ENCODE measurements at places on chromosomes 2 and 18.

DNA sequence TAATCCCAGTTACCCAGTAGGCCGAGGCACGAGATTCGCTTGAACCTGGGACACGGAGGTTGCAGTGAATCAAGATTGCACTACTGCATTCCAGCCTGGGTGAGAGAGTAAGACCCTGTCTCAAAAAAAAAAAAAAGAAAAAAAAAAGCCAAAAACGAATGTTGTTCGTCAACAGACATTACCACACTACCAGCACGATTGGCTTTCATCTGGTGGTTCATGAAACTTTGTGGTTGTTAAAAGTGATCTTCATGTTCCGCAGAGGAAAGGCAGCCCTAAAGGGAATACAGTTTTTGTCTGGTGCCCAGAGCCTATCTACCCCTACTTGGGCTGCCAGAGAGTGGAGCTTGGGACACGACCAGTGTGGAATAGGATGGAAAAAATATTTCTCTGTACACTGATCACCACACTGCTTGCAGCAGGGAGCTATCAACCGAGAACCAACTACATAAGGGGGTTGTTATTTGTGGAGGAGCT is 13.6 kb upstream of the CXCR4 start:
- DNase-seq, result peak; percentile 35

GRCh38 chr2:27959496-27959895 is 69.0 kb downstream of the BABAM2 start:
- no peak for DNase-seq

- no peak for DNase-seq
Measured at GRCh38 chr2:30527411-30527810, 80.4 kb downstream of the LCLAT1 start.

DNA sequence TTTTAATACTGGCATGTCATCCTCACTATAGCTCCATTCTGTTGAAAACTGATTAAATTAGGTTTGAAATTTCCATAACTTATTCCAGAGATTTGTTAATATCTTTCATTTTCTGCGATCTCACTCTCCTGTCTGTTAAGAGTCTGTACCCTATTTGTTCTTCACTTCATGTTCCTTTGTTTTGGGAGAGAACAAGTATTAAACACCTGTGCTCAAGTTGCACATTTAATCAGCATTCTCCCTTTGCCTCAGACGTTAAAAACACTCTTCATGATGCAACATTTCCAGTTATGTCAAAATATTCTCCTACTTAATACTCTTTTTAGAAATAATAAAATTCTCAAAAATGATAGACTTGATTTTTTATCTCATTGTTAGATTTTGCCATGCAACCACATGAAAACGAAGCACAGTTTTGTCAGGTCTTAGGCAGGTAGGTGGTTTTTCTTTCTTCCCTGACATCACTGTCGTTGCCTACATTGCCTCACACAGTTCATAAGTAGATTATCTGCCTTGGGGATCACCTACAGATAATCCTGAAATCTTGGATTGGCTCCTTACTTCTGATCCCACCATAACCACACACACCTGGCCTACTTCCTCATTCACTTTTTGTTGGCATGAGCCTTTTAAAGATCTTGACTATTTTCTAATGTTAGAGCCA is 109.9 kb downstream of the GAREM1 start:
- no peak for DNase-seq

DNA sequence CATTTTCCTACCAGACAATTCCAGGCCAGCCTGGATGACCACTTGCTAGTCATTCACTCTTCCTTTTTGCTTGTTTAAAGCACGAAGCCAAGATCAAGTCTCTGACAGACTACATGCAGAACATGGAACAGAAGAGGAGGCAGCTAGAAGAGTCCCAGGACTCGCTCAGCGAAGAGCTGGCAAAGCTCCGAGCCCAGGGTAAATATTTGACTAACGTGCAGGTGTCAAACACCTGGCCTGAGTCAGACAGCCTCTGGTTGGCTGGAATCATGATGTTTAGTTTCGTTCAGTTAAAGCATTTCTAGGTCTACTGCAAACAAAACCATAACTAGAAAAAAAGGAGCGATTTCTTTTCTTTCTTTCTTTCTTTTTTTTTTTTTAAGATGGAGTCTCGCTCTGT is 44.2 kb upstream of the LYPD6B start:
- no peak for DNase-seq

DNA sequence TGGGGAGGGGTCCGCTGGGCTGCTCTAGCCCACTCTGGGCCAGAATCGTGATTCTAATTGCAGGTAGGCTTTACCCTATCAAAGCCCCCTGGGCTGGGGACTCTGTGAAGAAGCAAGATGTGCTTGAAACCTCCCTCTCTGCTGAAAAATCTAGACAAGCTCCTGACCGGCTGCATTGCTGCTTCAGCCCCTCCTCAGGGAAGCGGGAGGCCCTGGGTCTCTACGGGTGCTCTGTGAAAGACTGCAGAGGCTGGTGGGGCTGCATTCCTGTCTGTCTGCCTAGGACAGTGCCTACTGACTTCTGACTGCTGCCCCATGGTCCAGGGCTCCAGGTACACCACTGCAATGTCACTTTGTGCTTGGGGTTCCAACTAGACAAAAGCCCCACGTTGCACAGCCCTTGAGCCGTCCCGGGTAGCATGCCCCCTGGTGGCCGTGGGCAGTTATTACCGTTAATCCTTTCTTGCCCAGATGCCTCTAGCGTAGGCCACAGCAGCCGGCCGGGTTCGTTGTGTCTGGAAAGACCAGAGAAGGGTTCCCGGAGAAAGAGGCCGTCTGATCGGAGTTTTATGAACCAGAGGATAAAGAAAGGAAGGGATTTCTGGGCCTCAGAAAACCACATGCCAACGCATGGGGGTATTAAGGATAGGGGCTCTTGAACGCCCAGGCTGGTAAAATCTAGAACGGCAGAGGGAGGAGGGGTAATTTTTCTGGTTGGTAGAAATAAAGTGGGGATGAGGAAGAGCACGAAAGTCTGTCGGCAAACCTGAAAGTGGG is 15.9 kb upstream of the C1QL2 start:
- DNase-seq, result peak; percentile 38

- DNase-seq, result no peak
Measured at GRCh38 chr2:101022221-101022620, 20.1 kb downstream of the RPL31 start.

DNA sequence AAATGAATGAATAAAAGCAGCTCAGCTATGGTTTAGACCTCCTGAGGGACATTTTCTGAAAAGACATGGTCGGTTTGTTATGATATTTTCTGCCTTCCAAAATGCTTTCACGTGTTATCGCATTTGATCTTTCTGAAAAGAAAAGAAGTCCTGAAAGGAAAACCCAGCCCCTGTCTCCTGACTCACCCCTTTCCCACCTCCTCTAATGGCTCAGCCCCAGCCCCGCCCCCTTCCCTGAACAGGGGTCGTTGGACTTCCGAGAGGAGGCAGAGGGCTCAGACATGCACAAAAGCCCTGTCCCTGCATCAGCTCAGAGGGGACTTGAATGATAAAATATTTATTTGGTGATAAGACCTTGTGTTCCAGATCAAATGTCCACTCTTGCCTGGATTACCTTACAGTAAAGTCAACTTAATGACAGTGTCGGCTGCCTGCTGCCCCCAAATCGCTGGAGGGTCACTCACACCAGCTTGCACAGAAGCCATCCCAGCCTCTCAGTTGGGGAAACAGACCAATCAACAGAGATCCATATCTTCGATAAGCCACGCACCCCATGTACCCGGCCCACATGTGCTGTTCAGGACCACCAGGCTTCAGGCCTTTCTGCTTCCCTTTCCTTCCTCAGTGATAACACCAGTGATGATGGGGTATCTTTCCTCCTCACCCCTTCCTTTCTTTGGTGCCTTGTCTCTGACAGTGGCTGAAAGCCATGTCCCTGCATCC is 69.6 kb downstream of the CLHC1 start:
- DNase-seq, result no peak

GRCh38 chr2:223612501-223612900 is 10.3 kb upstream of the SCG2 start:
- DNase-seq, result no peak

GRCh38 chr2:241843321-241844065 is 15.2 kb downstream of the PDCD1 start:
- DNase-seq, result no peak

DNA sequence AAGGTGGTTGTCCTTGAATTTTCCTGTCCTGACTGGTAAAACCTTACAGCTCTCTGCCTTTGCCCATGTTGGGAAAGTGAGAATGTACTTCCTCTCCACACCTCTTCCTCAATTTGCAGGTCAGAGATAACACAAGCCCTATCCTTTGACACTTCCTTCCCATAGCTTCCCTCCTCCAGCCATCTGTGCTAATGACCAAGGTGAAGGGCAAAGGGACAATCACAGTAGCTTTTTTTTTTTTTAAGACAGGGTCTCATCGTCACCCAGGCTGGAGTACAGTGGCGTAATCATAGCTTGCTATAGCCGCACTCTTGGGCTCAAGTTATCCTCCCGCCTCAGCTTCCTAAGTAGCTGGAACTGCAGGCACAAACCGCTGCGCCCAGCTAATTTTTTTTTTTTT is 24.3 kb upstream of the STPG4 start:
- no peak for DNase-seq

- DNase-seq, result no peak
Measured at GRCh38 chr2:240806459-240806858, 13.6 kb downstream of the KIF1A start.

GRCh38 chr18:26697186-26697884 is 149.0 kb upstream of the KCTD1 start:
- no peak for DNase-seq

GRCh38 chr2:58620896-58621295 is 379.8 kb upstream of the FANCL start:
- DNase-seq, result no peak

GRCh38 chr2:46256563-46257142 is 40.6 kb upstream of the EPAS1 start:
- DNase-seq, result no peak

- DNase-seq, result no peak
Measured at GRCh38 chr2:170324640-170325046, 146.7 kb downstream of the MYO3B start.

- DNase-seq, result no peak
Measured at GRCh38 chr18:12336887-12337286, 28.8 kb downstream of the TUBB6 start.

DNA sequence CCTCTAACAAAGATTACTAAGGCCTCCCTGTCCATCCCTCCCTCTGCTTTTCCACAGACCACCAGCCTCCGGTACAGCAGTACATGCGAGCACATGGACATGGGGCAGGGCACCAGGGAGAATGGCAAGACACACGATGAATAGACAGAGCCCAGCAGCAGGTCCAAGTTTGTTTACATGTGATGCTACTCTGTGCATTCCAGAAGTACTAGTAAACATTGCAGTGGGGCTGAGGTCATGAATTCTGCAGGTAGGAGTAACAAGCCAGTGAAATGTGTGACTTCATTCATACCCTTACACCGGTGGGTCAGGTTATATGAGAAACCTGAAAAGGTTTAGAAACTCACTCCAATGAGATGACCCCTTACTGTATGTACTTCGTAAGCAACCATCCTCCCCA is 205.7 kb downstream of the BCL11A start:
- no peak for DNase-seq

DNA sequence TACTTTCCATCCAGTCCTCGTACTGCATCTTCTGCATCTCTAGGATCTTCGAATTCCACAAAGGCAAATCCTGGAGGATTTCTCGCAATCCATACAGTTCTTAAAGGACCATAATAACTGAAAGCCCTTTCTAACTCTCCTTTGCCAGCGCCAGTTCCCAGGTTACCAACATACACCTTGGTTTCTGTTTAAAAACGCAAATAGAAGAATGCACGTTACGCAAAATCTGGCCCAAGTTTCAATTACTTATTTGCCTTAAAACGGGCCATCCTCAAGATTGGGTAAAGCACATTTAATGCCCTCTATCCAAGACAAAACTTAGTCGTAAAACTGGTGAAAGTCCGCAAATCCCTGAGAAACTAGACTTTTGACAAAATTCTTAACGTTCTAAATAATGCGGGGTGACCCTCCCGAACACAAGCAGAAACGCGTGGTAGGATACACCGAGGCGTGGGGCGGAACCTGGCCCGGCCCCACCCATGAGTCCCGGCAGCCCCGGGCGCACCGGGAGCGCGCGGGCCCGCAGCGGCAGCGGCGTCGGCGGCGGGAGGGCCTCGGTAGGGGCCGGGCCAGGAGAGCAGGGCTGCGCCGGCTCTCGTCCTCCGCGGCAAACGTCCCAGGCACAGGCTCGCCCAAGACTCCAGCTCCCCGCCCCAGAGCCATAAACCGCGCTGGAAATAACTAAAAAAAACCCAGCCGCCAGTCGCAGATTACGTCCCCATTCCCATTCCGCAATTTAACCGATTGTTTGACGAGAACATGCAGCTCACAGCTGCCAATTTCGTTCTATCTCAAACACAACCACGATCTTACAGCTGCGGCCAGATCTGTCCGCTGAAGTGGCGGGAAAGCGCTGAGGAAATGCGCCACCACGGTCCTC is 910 bp downstream of the SRSF7 start:
- peak; percentile 21 for DNase-seq

DNA sequence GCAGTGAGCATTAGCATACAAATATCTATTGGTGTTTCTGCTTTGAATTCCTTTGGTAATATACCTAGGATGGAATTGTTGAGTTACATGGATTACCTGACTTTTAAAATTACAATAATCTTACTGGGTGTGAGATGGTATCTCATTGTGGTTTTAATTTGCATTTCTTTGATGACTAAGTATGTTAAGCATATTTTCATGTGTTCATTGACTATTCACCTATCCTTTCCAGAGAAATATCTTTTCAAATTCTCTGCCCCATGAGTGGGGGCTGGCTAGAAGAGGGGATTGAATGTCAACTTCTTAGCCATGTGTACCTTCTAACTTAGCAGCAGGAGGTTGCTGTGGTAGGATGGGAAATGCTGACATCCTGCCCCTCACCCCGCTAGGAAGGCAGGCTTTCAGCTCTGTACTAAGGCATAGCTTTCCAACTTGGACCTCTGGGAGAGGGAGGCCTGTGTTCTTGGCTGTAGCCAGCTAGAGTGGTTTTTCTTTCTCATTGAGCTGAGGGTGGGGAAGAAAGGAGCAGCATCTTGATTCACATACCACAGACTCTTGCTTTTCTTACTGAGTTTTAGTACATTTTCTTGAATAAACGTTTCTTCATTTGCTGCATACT is 63.3 kb upstream of the TTC27 start:
- DNase-seq, result no peak

DNA sequence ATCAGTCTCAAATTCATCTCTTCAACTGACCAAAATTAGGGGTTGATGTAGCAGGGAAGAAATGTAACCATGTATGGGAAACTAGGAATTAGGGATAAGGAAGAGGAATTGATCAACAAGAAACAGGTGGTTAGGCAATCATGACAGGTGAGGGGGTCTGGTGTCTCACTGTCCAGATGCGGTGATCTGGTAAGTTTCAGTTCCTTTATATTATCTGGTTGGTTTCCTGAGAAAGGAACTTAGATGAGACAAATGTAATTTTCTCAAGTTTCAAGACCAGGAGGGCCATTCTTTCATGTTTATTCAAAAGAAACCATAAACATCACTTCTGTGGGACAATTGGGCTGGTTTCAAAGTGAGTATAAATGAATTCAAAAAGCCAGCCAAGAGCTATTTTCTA is 306.2 kb upstream of the KCNJ3 start:
- no peak for DNase-seq

GRCh38 chr2:36565712-36566111 is 32.3 kb downstream of the FEZ2 start:
- DNase-seq, result no peak

All from T-helper 9 cell (primary cell).